ENCODE measurements at places on chromosomes 16 and 17. TPM values are rescaled to one million over a fixed set of nuclear protein-coding genes. Genes with fewer than 3 reads are reported as not detected.
A peak's percentile ranks its signal among the peaks of the same experiment; 100 is the strongest.

DNA sequence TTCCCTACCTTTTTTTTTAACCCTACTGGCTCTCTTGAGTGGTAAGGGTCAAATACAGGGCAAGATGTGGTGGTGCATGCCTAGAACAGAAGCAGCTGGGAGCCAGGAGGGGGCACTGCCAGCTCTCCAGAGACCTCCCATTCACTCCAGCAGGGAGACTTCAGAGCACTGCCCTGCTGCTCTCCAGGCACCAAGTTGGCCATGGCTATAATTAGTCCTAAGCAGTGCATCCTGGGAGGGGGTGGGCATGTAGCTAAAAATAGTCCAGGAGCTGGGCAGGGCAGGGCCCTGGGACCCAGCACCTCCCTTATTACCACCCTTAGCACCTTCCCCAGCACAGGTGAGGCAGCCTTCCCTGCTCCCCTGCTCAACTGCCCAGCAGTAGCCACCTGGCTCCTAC is 3.5 kb downstream of the CORO6 start:
- DNase-seq = peak; percentile 61

GRCh38 chr16:70680495-70681381 is 5.1 kb downstream of the MTSS2 start:
- no peak for DNase-seq

GRCh38 chr16:54106057-54106456 is 180.5 kb downstream of the IRX3 start:
- no peak for DNase-seq

- no peak for DNase-seq
Measured at GRCh38 chr17:81519284-81520020, 6.9 kb upstream of the ACTG1 start.

- DNase-seq = no peak
Measured at GRCh38 chr16:8585857-8586256, 4.5 kb downstream of the TMEM114 start.

- peak; percentile 96 for DNase-seq
Measured at GRCh38 chr17:2172077-2172851, 117.4 kb downstream of the HIC1 start.

DNA sequence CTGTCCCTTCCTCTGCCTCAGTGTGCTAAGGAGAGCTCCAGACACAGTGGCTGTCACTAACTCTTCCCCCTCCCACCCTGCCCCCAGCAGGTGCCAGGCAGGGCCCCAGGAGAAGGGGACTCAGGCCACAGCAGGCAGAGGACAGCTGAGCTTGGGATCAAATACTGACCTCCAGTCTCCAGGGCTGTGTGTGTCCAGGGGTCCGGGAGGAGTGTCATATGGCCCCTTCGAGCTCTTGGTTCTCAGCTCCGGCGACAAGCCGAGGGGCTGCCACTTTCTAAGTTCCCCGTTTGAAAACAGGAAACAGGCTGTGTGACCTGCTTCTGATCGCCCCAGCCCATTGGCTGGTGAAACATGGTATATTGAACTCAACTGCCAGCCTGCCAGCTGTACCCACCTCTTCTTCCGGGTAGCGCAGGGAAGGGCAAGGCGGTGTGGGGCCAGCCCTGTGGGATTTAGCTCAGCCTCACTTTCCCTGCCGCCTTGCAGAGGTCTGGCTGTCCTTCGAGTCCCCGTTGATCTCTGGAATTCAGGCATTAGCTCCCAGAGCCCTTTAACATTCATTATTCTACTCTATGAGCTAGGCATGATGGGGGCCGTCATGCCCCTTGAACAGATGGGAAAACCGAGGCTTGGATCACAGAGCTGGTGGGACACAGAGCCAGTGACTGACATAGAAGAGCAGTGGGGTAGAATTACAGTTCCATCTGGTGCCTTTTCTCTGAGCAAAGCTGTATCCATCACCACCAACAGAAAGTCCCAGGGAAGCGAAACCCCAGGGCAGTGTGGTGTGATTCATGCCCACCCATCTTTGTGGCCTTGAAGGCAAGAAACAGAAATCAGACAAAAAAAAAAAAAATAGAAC is at the start of gene SNX20:
SNX20 (minus strand) TSS at position 292 of the 865 bp plus-strand sequence. CDS start 3,786 bp downstream, outside the sequence.
- no peak for DNase-seq

KRTAP4-9 gene
- total RNA-seq = not detected

HCRT gene
- not detected for total RNA-seq

TP53TG3 gene
- not detected for total RNA-seq

DNA sequence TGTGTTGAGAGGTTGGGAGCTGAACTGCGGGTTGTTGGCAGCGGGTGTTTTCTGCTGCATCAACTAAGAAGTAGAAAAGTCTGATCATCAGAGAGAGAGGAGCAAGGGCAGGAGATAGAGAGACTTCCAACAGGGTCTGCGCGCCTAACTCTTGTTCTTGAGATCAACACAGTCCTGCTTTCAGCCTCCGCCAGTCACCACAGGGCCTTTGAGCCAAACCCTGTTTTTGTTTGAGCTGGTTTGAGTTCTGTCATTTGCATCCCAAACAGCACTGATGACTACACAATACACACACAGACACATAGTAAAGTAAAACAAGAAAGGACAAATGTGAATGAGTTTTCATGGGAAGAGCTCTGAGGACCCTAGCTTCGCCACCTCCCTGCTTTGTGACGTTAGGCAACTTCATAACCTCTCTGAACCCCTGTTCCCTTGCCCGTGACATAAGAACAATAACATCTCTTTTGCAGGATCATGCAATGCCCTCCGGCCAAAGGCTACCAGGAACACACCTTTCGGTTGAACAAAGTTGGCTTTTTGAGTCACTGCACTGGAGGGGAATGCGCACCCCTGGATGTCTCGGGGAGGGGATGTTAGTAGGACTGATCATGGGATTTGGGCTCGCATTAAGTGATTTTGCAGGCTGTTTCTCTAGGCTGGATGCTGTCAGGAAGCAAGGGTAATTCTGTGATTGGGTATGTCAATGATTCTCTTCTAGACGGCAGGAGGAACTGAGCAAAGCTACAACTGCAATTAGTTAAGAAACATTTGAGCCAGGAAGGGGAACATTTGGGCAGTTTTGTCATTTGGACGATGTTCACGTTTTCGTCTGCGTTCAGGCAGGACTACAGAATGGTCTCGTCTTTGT is 92.3 kb downstream of the C16orf78 start:
- DNase-seq = peak; percentile 24
